ENCODE measurements at places on chromosomes 16 and 17.

GRCh38 chr17:53924530-53925455 is 102.1 kb downstream of the KIF2B start:
- no peak for DNase-seq

DNA sequence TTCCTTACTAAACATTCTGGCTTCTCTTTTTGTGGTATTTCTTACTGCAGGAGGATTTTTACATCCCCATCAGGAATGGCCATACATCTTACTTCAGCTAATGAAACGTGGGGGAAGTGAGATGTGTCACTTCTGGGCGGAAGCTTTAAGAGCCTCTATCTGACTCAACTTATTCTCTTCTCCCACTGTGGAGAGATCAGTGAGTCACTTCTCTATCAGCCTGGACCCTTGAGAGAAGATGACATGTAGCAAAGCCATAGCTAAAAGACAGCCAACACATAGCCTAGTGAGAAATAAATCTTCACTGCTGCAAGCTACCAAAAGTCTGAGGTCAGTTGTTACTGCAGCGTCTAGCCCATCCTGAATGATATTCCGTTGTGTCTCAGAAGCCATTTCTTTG is 1066.7 kb upstream of the RBFOX1 start:
- no peak for DNase-seq

GRCh38 chr17:55444471-55445441 is 23.1 kb upstream of the MMD start:
- DNase-seq: no peak

- DNase-seq: no peak
These were observed 373 bp downstream of the CMC2 start for GRCh38 chr16:81006211-81006812.

- no peak for DNase-seq
These were observed 59.7 kb downstream of the ABCC6 start for GRCh38 chr16:16163571-16163970.

DNA sequence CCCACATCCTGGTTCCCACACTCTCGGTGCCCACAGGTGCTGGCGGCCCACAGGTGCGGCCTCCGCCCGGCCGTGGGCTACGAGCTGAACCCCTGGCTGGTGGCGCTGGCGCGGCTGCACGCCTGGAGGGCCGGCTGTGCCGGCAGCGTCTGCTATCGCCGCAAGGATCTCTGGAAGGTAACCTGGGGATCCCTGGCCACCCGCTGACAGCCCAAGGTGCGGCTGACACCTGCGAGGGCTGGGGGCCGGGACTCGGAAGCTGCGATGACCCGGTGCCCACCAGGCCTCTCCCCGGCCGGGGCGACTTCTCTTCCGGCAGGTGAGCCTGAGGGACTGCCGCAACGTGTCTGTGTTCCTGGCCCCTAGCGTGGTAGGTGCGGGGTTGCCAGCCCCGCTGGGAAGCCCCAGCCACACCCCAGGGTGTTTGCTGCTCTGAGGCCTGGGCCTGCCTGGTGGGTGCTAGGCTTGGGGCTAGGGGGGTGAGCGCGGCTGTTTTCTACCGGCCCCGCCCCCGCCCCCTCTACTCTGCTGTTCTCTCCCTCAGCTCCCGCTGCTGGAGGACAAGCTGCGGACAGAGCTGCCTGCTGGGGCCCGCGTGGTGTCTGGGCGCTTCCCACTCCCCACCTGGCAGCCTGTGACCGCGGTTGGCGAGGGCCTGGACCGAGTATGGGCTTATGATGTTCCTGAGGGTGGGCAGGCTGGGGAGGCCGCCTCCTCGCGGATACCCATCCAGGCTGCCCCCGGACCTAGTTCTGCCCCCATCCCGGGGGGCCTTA is 1.0 kb downstream of the ANTKMT start:
- DNase-seq: no peak

DNA sequence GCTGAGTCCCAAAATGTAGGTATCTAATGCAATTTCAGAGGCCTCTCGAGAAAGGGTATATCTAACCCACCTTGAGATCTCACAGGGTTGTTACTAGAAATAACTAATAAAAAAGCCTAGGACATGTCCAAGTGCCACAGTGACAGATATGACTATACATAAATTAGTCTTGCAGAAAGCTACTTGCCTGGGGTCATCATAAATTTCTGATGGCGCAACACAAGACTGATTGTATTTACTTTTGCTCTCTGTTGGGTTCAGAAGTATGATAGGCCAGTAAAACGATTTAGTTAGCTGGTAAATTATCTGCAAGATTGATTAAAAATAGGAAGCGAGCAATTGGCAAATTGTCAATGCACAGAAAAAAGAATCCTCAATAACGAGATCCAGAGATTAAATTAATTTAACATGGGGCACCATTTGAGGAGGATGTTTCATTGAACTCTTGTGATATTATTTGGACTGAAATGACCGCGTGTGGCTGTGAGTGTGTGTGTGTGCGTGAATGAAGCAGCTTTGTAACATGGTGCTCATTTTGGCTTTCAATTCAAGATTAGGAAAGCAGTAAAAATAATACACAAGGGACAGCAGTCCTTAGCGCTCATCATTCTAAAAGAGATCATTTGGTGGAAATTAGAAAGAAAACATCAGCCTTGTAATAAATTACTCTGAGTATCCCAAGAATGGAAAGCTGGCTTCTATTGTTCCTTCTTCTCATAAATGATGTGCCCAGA is 157.4 kb upstream of the ZFHX3 start:
- no peak for DNase-seq

DNA sequence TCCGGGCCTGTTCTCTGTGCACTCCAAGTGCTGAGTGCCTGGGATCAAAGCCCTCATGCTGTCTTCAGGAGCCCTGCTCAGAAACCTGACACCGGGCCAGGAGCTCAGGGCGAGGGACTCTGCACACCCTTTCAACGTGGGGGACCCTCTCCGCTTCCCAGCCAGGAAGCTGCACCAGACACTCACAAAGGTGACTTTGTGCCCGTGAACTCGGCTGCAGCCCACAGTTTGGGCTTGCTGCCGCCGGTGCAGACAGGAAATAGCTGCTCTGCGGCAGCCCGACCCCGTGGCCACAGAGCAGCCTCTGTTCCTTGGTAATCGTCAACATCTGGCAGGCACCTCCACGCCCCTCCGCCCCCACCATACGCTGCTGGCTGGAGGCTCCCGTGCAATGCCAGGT is 93.4 kb upstream of the METRNL start:
- DNase-seq: no peak

- DNase-seq: no peak
These were observed 2.0 kb downstream of the USP36 start for GRCh38 chr17:78838574-78839005.

- no peak for DNase-seq
These were observed 2.4 kb downstream of the SLC5A10 start for GRCh38 chr17:18954321-18954720.

GRCh38 chr17:81710514-81711308 is 1.4 kb upstream of the SLC25A10 start:
- DNase-seq: no peak

GRCh38 chr16:31700200-31700529 is 172.5 kb downstream of the AHSP start:
- DNase-seq: no peak

GRCh38 chr16:69626256-69626655 is 60.5 kb downstream of the NFAT5 start:
- no peak for DNase-seq

GRCh38 chr16:58511933-58512815 is 3.1 kb upstream of the SETD6 start:
- DNase-seq: no peak

GRCh38 chr16:72846594-72846993 is 201.3 kb downstream of the ZFHX3 start:
- DNase-seq: no peak

DNA sequence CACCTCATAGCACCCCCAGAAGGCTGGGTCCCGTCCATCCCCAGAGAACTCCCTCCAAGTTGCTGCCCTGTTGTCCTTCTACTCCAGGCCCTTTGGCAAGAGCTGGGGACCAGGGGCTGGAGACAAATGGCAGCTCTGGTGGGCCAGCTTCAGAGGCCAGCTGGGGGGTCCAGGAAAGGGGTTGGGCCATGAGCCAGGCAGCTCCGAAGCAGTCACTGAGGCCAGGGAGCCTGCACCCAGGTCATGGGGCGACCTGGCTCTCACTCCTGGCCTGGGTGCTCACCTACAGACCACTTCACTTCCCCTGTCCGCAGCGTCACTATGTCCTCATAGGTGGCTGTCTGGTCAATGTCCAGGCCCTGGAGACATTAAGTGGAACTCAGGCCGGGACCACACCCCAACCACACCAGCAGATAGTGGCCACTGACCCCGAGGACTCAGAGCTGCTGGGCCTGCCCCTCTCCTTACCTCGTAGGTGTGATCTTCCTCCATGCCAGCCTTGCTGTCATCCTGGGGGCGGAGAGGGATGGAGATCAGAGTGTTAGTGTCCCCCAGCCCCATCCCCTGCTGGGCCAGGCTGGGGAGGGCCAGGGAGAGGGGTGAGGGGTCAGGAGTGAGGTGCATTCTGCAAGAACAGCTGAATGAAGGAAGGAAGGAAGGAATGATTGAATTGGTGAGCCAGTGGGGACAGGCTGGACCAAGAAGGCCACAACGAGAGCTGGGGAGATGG is 3.0 kb downstream of the CD79B start:
- no peak for DNase-seq

DNA sequence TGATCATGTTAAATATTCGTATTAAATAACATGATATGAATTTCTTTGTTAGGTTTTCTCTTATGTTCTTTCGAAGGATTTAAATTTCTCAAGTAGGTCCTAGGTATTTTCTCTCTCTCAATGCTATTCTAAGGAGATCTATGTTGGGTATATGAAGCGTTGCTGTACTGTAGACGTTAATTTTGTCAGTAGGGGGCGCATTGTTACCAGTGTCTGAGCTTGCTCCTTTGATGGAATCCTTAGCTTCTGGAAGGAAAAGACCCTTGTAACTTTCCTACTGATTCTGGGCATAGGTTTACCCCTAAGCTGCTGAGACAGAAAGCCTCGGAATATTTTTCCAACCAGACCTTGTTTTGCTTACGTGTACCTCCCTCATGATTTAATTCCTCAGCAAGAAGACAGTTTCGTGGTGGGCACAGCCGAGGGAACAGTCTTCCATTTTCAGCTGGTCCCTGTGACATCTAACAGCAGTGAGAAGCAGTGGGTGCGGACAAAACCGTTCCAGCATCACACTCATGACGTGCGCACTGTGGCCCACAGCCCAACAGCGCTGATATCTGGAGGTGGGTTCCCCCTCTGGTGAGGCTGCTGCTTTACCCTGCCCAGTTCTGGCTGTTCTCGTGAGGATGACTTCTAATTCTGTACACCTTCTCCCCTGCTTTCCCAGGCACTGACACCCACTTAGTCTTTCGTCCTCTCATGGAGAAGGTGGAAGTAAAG is 17.9 kb downstream of the UTP4 start:
- DNase-seq: peak; percentile 52

- DNase-seq: no peak
These were observed 14.3 kb upstream of the NUBP1 start for GRCh38 chr16:10729104-10730048.

DNA sequence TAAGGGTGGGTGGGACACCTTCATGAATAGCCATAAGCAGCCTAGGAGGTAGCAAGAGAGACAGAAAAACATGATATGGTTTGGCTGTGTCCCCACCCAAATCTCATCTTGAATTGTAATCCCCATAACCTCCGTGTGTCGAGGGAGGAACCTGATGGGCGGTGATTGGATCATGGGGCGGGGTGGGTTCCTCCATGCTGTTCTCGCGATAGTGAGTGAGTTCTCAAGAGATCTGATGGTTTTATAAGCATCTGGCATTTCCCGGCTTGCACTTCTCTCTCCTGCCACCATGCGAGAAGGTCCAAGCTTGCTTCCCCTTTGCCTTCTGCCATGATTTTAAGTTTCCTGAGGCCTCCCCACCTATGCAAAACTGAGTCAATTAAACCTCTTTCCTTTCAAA is 259.1 kb upstream of the ERCC4 start:
- no peak for DNase-seq

- DNase-seq: no peak
These were observed 40.1 kb downstream of the NLRC5 start for GRCh38 chr16:57029161-57030160.

- DNase-seq: no peak
These were observed 35.3 kb upstream of the CRHR1 start for GRCh38 chr17:45748731-45749310.

DNA sequence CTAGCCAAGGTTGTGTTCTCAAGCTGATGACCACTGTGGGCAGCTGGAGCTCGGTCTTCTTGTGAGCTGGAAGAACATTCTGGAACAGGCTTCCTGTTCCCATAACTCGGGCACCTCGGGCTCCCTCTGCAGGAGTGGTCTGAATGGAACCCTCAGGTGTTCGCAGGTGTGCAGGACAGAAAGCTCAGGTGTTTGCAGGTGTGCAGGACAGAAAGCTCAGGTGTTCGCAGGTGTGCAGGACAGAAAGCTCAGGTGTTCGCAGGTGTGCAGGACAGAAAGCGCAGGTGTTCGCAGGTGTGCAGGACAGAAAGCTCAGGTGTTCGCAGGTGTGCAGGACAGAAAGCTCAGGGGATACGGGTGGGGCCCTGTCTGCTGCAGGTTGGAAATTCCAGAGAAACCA is 109.0 kb upstream of the CACNG5 start:
- no peak for DNase-seq

DNA sequence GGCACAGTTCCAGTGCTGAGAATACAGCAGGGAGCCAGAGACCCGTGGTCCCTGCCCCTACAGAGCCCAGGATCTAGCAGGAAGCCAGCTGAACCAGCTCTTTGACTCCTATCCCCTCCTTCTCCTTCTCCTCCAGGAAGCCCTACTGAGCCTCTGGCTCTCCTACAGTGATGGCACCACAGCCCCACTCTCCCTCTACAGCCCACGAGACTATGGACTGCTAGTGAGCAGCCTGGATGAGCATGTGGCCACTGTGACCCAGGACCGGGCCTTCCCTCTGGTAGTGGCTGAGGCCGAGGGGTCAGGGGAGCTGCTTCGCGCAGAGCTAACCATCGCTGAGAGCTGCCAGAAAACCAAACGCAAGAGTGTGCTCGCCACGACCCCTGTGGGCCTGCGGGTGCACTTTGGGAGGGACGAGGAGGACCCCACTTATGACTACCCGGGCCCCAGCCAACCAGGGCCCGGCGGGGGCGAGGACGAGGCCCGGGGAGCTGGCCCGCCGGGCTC is 57.7 kb downstream of the TMEM132E start:
- DNase-seq: no peak
